Activated CD4-positive, alpha-beta T cell treated with anti-CD3 and anti-CD28 coated beads for 36 hours (primary cell): ENCODE measurements at places on chromosomes 2 and 18. TPM values are rescaled to one million over a fixed set of nuclear protein-coding genes. Genes with fewer than 3 reads are reported as not detected.

GRCh38 chr2:171469176-171469575, 35.1 kb downstream of the DCAF17 start:
- no peak for DNase-seq

Gene CNTNAP5
- total RNA-seq, result not detected

- no peak for DNase-seq
Observed at GRCh38 chr2:231819447-231820042, 33.3 kb downstream of the COPS7B start.

Gene ARHGEF4
- 1.9 TPM for total RNA-seq

Gene SERPINB12
- total RNA-seq, result not detected

DNA sequence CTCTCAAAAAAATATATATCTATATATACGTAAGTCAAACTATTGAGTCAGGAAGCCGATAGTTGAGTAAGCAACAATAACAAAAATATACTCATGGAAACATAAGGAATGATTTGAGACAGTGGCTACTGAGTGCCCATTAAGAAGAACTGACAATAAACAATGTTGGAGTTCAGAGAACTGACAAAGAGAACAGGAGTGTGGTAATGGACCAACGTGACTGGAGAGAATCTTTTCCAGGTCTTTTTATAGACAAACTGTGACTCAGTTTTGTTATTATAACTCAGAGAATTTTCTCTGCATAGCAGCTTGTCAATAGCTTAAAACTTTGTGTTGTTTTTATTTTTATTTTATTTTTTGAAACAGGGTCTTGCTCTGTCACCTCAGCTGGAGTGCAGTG, 4.6 kb upstream of the GALM start:
- DNase-seq, result no peak

Gene CYP20A1
- total RNA-seq, result 23.3 TPM

Gene ST6GAL2
- total RNA-seq, result not detected

GRCh38 chr18:59005262-59005661, 134.4 kb upstream of the SEC11C start:
- no peak for DNase-seq

Gene LBH
- 108 TPM for total RNA-seq

DNA sequence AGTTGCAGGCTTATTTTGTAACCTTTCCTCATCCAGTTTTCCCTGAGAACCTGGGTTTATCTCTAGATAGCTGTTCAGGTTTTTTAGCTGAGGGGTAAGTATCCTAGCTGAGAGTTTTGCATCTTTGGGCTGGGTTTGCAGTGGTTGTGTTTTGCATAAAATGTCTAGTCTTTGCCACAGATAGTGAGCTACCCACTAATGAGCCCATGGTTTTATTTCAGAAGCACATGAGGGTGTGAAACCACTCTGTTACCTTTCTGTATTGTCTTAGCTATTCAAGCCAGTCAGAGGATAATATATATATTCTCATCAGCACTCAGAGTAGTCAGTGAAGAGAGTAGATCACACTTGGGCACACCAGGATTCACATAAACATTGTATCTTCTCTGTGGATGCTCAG, 24.6 kb upstream of the TXNDC2 start:
- DNase-seq, result no peak

DNA sequence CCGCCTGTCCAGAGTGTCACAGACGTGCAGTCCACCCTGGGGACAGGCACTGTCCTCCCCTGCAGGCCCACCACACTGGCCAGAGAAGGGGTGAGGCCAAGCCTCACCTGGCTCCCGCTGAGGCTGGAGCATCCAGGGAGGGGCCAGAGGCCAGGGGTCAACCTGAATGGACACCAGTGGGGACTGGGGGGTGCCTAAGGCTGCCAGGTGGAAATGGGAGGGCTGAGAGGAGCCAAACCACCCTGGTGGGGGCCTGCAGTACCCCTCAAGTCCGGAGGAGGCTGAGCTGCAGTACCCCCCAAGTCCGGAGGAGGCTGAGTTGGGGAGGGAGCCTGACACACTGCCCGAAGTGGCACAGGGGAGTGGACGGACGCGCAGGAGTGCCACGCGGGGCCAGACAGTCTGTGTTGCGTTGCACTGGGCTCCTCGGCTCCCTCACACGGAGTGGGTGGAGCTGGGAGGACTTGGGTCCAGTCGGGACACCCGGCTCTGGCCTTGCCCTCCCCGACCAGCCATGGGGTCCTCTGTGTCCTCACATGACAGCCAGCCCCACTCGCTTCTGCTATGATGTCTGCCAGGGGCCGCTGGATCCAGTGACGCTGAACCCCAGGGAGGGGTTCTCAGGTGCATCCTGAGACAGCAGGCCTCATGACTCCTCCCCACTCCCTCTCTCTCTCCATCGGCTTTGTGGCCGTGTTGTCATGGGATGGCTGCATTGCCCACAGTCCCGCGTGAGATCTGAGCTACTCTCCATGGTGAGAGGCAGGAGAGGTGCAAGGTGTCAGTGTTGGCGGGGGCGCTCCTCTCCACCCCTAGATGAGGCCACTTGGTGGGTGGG, 22.3 kb upstream of the GPC1 start:
- DNase-seq, result no peak

GRCh38 chr18:36358141-36358540, 60.6 kb downstream of the FHOD3 start:
- no peak for DNase-seq

DNA sequence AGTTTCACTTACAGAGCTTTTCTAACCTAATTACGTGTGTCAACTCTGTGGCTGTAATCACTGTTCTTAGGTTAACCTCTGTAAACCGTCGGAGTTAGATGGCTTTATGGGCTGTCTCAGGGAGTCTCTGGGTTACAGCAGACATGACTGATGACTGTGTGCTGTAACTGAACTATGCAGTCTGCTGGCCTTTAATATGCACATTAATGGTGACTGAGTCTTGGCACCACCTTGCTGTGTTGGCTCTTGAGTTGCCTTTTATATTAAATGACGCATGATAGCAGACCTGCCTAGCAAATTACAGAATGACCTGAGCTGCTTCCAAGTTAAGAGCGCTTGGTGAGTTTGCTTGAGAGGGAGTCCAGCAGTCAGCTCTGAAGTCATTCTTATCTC, 90.1 kb downstream of the ACKR3 start:
- DNase-seq, result no peak

DNA sequence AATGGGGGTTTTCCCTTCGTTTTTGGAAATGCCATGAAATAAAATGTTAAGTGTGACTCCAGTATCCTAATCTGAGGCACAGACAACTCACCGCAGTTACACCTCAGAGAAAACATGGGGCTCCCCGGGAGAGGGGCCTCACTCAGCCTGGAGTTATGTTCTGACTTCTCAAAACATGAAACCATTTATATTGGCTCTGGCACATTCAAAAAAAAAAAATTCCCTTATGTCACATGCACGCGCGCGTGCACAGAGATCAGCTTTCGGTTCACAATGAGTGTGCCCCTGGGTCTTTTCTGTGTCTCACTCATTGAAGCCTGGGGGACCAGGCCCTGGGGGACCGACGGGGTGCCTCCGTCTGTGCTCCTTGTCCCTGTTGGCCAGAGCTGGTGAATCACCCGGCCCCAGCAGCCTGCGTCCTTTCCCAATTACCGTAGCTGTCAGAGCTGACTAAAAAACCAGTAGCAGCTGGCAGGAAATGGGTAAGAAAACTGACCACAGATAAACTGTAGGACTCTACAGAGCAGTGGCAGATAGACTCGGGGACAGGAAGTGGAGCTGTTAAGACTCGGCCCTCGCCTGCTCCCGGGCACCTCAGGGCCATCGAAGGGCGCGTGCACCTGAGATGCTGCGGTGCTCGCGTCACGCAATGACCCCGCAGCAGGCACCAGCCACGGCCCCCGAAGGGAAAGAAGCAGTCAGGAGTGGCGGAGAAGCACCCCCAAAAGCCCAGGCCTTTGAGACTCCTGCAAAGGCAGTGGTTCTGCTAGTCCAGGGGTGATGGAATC, 138.3 kb upstream of the ID2 start:
- peak; percentile 91 for DNase-seq

DNA sequence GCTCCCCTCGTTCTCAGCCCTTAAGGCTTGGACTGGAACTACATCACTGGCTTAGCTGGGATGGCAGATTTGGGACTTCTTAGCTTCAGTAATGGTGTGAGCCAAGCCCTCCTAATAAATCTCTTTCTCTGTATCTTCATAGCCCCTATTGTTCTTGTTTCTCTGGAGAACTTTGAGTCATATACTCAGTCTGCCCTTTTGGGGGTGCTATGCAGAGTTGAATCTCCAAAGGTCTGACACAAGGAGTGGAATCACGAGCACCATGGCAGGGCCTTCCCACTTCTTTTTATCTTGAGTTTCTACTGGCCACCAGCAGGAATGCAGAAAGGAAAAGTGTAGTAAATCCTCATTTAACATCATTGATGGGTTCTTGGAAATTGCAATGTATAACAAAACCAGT, 13.3 kb upstream of the TGFA start:
- DNase-seq, result no peak

DNA sequence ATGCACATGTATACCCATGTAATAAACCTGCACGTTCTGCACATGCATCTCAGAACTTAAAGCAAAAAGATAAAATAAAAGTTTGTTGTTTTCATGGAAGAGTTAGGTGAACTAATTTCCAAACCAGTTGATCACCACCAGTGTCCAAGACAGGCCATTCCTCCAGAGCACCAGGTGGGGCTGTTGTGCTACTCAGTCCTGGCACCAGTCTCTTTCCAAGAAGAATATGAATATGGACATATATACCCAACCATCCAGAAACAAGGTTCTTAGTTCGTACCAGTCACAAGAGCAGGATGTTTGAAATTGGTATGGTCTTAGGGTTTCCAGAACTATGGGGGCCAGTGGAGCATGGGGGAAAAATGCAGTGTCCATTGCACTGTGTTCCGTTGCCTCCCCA, 17.2 kb upstream of the TNP1 start:
- DNase-seq, result peak; percentile 14

Gene TRABD2A
- 42.2 TPM for total RNA-seq

DNA sequence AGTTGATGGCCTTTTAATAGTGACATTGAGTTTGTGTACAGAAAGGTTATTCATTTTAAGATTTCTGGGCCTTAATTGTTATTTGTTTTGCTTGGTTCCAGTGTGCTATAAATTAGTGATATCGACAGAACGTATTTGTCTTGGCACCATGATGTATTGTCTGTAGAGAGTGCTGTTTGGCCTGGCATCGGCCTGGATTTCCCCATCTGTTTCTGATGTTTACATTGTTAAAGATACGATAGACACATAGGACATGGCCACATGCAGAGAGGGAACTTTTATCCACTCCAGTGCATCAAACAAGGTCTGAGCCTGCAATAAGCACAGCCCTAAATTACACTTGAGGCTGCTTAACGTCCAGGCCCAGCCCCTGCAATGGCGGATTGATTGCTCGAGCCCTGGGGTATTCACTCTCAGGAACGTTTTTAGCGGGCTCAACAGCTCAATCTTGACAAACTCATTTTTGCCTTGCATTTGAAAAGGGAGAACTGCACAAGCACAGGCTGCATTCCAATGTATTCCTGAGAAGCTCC, 144.7 kb downstream of the SLC4A3 start:
- no peak for DNase-seq

DNA sequence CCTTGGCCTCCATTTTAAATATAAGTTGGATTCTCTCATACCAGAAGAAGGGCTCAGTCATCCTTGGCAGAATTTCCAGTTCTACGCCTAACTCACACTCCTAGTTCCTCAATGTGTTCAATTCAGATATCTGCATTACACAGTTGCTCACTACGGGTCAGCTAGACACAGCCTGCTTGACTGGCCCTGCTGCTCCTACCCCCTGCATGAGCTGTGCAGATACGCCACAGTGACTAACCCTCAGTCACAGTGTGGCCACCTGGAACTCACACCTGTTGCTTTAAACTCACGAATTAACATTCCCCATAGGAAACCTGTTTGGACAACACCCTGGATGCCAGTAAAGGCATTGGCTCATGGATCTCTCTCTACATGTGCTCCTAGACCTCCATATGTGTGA, 429.6 kb downstream of the NCKAP5 start:
- DNase-seq, result no peak

Gene IL37
- not detected for total RNA-seq

- no peak for DNase-seq
Observed at GRCh38 chr2:58925676-58926081, 684.6 kb upstream of the FANCL start.

DNA sequence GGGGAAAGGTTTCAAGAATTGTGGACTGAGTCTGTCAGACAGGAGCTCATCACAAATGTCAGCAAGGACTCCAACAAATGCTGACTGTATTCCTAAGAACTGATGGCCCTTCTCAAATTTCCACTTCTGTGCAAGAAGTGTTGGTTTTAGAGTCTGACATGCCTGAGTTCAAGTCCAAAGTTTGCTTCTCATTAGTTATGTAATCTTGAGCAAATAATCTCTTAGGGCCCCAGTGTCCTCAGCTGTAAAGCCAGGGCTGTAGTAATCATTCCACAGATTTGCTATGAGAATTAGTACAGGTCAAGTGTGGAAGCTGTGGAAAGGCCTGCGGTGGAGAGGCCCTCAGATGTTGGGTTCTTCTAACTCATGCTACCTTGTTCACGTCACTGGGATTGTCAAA, 23.9 kb downstream of the MEP1B start:
- no peak for DNase-seq

Gene MOCOS
- 0.11 TPM for total RNA-seq

DNA sequence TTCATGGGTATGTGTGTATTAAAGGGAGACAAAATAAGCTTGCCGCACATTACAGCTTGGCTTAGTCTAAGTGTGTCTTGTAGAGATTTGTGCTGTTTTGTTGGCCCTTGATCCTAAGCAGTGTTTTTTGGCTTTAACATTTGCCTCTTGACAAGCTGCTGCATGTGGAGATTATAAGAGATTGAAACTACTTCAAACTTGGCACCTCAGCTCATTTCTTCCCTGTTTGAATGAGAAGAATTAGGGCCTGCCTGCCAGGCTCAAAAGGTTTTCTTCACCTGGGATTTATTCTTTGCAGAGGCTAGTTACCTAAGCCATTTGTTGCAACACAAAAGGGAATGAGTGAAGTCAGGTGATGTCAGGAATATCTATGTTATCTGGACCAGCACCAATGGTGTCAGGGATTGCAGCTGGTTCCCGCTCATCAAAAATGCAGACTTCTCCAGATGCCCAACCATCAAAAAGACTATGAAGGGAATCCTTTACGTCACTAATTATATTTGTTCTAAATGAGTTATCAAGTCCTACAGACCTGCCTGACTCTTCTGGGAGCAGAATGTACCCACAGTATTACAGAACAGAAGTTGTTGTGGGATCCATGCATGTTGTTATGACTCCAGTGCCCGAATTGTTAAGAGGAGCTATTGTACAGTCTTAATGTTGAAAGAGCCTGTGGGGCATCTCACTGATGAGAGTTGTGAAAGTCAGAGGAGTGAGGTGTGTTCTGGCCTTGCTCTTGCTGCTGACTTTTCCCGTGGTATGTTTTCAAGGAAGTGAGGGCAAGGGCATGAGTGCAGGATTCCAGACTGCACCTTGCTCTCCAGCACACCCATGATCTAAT, 31.0 kb downstream of the ABCA12 start:
- DNase-seq, result no peak

Gene TCF23
- total RNA-seq, result 0.02 TPM

Gene TMEM247
- not detected for total RNA-seq

Gene EPB41L5
- 2.4 TPM for total RNA-seq

Gene VSNL1
- not detected for total RNA-seq
